ENCODE measurements at places on chromosomes 11 and 22.

DNA sequence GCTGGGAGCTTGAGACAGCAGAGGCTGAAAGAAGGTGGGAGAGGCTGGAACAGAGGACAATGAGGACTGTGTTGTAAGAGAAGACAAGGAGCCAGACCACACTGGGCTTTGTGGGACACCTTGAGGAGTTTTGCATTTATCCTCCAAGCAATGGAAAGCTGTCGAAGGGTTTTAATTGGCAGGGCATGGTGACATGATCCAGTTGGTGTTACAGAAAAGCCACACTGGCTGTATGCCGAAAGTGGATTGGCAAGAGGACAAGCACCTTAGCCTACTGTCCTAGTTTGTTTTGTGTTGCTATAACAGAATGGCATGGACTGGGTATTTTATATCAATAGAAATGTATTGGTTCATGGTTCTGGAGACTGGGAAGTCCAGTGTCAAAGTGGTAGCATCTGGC, 14.0 kb upstream of the APLNR start:
- DNase-seq, result no peak

DNA sequence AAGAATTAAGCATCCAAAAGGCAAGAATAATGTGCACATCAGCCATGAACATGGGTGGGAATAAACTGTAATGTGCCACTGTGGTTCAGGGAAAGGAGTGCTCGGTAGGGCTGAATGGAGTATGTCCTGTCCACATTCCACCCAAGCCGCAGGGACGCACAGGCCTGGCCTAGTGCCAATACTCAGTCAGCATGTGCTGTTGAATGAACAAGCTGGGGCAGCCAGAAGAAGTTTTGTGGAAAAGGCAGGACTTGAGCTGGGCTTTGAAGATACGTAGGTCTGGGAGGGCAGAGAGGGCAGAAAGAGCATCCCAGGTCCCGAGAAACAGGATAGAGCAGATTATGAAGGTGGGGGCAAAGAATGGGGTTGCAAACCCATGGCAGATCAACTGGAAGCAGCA, 60.0 kb upstream of the PLET1 start:
- DNase-seq, result peak; percentile 62

DNA sequence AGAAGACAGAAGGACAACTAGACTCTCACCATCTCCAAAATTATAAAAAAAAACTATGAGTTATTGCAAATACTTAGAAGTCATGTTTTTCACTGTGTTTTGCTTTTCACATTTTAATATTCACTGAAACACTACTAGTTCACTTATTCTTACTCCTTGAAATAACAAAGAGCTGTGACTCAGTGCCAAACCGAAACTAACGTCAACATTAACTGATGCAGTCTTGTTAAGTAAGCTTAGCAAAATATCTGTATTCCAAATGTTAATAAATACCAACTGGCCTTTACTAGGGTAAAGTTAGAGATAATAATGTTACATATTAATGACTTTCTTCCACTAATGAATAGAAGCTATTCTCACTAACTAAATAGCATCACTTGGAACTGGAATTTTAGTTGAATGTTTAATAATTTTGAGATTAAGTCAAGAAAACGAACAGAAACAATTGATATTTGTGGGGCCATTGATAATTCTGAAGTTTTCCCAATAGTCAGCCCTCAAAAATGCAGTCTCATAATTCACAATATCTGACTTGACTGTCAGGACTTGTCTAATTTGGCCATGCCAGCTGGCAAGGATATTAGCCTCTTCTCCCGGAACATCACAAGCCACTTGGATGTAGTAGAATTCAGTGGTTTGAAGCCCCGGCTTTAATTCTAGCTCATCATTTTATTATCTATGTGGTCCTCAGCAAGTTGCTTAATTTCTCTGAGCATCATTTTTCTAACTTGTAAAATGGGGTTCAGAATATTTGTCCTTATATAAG, 230.1 kb upstream of the DDI1 start:
- DNase-seq, result no peak

- no peak for DNase-seq
These were observed 17.7 kb upstream of the OLFML1 start for GRCh38 chr11:7467652-7468051.

DNA sequence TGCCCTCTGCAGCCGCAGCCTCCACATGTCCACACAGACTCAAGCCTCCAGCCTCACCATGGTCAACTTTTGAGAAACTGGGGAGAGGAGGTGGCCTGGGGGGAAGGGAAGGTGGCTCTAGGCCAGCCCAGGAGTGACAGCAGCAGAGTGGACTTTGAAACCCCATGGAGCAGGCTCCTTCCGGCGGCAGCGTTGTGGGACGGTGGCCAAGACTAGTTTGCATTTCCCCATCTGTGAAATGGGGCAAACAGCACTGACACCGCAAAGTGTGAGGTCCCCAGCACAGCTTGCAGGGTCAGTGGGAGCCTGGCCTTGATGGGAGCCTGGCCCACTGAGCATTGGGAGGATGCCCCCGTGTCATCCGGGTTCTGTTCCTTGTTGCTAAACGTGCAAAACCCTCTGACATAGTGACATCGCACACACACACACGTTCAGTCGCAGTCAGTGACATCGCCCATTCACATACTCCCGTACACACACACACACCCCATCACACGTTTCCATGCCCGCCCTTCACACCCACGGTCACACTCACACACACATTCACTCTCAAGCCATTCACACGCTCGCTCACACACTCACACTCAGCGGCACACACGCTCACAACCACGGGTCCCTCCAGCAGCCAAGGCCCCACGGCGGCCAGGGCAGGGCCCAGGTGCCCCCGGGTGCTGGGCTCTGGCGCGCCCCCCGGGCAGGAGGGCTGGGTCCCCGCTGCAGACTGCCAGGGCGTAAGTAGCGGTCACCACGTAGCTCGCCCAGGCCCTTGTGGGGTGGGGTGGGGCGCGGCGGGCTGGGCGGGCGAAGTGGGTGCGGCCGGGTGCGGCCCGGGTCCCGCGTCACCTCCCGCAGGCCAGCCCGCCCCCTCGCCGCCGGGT, 585 bp downstream of the CYB5R3 start:
- no peak for DNase-seq

- no peak for DNase-seq
These were observed 8.0 kb upstream of the MRPL16 start for GRCh38 chr11:59818572-59818971.

- DNase-seq, result peak; percentile 12
These were observed 11.5 kb upstream of the FADD start for GRCh38 chr11:70191495-70192140.

- no peak for DNase-seq
These were observed 108.2 kb upstream of the ARHGAP42 start for GRCh38 chr11:100578831-100579311.

- DNase-seq, result no peak
These were observed 212.6 kb downstream of the SNX19 start for GRCh38 chr11:130703489-130704190.

DNA sequence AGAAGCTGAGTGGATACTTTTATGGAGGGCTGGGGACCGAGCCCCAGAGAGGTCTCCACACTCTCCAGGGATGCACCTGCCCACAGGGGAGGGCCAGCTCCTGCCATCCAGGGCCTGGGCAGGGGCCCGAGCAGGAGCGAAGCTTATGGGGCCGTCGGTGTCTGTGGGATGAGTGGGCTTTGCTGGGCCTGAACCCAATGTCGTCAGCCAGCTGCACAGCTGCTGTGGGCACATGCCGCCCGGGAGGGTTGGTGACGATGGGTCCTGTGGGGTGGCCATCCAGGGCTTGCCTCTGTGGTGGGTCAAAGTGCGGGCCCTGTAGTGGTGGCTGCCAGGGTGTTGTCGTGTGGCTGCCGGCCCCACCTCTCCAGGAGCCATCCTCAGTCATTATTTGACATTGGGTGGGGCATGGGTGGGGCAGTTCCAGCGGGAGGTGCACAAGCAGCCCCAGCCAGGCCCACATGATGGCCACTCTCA, 447.1 kb downstream of the TBC1D22A start:
- DNase-seq, result no peak

GRCh38 chr11:19647816-19648215, 64.8 kb upstream of the NAV2 start:
- DNase-seq, result no peak

DNA sequence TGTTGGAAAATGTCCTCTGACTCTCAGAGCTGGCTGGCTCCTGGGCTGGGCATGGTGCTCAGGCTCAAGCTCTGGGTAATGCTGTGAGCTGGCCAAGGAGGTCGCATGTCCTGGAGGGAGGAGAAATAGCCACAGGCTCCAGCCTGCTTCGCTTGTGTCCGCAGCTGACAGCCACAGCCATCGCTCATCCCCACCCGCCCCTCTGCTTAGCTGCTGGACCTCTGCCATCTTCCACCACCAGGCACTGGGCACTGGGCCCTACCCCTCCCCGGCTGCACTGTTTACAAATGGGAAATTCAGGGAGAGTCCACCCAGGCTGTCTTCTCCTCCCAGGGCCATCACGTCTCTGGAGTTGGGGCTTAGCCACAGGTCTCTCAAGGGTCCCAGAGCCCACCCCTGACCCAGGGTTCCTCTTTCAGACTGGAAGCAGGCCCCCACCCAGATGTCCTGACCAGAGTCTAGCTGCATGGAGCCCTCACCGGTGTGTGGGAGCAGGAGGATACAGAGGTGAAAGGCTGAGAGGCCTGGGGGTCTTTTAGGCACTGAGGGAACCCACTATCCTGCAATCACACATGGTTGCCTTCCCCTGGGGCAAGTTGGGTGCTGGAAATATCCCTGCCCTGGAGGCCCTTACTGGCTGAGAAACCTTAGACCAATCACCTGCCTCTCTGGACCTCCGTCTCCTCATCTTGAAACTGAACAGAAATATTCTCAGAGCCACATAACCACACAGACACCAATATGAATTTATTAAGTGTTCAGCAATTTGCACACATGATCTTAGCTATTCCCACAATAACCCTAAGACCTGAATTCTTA, 62.7 kb downstream of the CD82 start:
- no peak for DNase-seq

DNA sequence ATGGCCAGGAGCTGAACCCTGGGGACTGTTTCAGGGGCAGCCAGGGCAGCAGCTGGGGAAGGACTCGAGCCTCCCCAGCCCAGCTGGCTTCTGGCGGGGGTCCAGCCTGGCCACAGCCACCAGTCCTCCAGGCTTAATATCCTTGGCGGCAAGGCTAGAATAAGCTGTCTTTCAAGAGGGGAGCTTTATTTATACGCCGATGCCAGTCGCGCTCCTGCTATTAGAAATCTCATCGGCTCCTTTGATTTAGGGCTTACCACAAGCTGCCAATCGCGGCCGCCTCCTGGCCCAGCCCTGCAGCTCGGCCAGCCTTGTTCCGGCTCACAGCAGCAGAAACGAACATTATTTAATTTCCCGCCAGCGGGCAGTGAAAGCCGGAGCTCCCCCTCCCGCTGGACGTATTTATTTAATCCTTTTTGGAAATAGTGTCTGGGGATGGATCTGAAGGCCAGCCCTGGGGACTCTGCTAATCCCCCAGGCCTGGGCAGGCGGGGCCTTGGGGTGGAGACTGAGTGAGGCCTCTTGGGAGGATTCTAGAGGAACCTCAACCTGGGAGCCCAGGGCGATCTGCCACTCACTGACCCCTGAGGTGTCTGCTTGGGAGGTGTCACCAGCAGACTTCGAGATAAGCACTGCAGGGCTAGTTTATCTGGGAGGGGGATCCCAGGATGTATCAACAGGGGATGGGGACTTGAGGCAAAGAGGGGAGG, 363.1 kb downstream of the MN1 start:
- no peak for DNase-seq

DNA sequence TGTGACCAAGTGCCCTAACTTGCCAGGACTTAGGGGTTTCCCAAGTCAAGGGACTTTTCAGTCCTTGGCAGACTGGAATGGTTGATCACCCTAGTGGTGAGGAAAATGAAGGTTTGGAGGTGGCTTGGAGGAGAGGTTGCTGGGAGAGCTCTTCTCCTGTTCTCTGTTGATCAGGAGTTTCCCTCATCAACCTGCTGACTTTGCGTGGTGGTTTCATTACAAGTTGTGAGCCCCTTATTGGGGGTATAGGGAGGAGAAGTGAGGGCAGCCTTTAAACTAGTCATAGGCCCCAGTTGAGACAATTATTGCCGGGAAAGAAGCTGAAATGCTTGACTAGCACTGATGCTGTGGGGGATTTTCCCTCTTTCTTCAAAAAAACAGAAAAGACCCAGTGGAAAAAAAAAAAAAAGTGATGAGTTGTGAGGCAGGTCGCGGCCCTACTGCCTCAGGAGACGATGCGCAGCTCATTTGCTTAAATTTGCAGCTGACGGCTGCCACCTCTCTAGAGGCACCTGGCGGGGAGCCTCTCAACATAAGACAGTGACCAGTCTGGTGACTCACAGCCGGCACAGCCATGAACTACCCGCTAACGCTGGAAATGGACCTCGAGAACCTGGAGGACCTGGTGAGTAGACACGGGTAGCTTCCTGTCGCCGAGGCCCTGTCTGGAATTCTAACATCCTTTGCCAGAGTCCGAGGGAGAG, at the start of gene CXCR5:
Gene CXCR5, plus strand, starts transcription at position 525 of the 704 bp plus-strand sequence. Its CDS starts 50 bp downstream, at position 575.
- no peak for DNase-seq

Measured in HS-27A (cell line).